ENCODE measurements at places on chromosomes 1 and 21.

GRCh38 chr1:176897350-176898236, 266.9 kb downstream of the ASTN1 start:
- no peak for DNase-seq

DNA sequence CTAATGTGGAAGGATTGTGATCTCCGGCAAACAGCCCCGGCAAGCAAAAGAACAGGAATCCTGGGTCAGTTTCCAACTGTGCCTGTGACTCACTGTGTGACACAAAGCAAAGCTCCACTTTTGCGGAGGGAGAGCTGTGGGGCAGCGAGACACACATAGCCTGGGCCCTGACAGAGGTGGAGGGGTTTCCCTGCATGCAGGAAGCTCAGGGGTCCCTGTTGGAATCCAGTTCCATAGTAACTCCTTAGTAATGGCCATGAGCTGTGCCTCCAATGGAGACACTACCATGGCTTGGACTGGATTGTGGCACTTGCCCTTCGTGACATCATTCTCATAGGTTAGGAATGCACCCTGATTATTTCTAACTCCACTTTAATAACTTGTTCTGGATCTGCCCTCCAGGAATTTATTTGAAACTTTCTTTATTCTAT, 47.0 kb upstream of the ATF3 start:
- no peak for DNase-seq

GRCh38 chr1:113978863-113979702, at the start of gene OLFML3:
OLFML3 (plus strand) TSS chr1:113979474; CDS start chr1:113979517, 43 bp downstream.
- DNase-seq = no peak

DNA sequence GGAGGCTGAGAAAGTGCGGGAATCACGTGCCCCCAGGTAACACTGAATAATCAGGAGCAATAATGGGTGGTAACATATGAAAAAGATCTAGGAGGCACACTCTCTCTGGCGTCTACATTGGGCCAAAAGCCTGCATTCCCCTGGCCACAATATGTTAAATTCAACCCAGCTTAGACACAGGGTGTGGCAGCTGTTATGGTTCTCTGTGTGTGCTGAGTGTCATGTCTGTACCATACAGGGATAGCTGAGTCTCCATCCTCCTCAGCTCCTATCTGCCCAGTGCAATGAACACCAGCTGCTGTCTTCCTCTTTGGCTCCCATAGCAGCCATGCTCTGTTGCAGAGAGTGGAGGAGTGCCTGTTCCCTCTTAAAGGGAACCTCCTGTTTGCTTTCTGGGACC, 14.3 kb downstream of the S100A11 start:
- DNase-seq = no peak

- no peak for DNase-seq
Measured at GRCh38 chr1:201911826-201912571, 23.3 kb downstream of the SHISA4 start.

- no peak for DNase-seq
Measured at GRCh38 chr1:201501812-201502510, 5.0 kb downstream of the CSRP1 start.

GRCh38 chr1:153494976-153495535, 34.6 kb upstream of the S100A7 start:
- peak; percentile 62 for DNase-seq

- DNase-seq = no peak
Measured at GRCh38 chr1:208248307-208248801, 4.2 kb upstream of the PLXNA2 start.

DNA sequence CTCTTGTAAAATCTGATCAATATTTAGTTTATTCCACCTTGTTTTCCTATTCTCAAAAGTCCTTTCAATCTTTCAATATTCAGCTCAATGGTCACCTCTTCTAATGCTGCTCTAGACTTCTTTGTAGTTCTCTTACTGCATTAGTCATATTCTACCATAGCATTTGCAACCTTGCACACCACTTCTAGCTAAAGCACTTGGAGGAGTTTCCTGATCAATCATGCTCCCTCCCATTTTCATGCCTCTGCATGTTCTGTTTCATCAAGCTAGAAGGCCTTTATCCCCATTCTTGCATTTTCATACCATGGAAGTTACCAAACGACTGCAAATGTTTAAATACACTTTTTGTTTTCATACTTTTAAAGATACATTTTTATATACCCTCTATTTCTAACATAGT, 72.1 kb downstream of the SLC5A9 start:
- no peak for DNase-seq

DNA sequence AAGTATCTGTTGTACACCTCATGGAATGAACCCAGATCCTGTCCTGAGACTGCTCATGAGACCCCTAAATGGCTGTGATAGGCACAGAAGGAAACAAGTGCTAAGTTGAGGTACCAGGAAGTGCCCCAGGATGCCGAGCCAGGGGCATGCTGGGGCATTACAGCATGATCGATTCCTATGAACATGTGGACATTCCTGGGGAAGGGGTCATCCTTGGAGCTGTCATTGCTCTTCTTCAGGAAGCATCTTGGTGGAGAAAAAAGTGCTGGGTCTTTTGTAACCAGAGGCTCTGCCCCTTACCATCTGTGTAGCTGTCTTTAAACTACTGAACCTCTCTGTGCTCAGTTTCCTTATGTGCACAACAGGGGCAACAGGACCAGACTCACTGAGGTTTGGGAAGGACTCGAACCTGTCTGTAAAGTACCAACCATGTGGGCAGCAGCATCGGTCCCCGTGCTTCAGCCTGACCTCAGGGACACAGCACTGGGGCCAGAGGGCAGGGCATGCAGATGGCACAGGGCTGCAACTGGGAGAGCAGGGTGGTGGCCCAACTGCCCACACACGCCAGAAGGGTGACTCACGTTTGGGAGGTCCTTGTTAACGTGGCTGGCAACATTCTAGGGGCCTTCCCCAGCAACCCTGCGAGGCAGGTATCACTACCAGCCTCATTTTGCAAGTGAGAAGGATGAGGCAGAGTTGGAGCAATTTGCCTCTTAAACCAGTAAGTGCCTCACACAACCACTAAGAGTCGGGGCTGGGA, 142.3 kb upstream of the EDN2 start:
- DNase-seq = no peak

All from stimulated activated CD8-positive, alpha-beta memory T cell treated with anti-CD3 and anti-CD28 coated beads, Interleukin-2, amount 100 ng/mL, for 1 hour (primary cell).